ENCODE measurements at places on chromosomes 3 and 15.

GRCh38 chr3:146679191-146679590 is 74.0 kb upstream of the PLSCR5 start:
- no peak for DNase-seq

- DNase-seq: no peak
These were observed 421.7 kb upstream of the GOLIM4 start for GRCh38 chr3:168517249-168518071.

DNA sequence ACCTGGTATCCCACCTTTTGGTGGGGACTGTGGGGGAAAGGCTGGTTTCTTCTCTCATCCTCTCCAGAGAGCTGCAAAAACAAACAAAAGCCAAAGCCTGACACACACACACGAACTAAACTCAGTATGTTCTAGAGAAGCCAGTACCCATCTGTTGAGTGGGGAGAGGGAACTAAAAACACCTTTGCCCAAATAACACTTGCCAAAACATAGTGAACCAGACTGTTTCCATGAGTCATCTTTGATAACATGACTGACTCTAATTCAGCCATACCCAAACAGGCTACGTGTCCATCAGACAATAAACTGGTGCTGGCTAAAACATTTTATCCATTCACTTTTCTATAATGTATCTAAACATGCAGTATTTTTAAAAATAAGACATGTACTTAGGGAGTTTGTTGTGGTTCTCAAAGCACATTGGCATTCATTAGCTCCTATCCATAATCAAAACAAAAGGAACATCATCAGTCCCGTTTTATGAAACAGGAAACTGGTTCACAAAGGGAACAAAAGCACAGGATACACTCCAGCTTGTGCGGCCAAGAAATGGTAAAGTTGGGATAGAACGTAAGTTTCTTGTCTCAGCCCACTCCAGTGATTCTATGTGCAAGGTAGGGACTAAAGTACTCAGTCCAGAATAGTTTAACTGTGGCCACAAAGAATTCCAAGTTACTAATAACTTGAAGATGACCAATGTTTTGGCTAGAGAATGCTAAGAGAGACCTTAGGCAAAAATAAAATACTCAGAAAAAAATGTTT is 16.1 kb downstream of the LYSMD2 start:
- no peak for DNase-seq

GRCh38 chr15:60656041-60656440 is 177.1 kb upstream of the ICE2 start:
- DNase-seq: no peak

DNA sequence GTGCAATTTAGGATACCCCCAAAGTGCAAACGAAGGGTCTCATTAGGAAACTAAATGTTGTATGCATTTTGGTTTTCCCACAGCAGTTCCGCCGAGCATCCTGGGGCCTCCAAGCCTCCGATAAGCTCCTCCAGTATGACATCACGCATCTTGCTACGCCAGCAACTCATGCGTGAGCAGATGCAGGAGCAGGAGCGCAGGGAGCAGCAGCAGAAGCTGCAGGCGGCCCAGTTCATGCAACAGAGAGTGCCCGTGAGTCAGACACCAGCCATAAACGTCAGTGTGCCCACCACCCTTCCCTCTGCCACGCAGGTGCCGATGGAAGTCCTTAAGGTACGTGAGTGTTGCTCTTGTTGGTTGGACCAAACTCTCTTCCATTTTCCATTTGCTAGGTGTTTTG is 120.5 kb upstream of the SAMMSON start:
- DNase-seq: no peak

DNA sequence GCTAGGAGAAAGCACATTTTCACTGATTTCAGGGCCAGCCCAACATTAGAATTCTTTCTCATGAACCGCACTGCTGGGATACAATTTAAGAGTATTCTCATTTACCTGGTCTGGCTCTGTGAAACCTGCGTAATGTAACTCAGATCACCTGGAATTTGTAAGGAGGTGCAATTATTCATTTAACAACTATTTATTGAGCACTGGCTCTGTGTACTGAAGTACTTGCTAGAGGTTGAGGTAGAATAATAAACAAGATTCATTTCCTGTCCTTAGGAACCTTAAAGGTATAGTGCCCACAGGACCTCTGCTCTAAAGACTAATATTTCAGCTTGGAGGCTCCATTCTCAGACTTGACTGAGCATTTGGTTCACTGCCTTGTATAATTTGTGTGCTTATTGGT is 242.2 kb upstream of the ZPLD1 start:
- no peak for DNase-seq
